ENCODE measurements at places on chromosomes 7 and 10.

DNA sequence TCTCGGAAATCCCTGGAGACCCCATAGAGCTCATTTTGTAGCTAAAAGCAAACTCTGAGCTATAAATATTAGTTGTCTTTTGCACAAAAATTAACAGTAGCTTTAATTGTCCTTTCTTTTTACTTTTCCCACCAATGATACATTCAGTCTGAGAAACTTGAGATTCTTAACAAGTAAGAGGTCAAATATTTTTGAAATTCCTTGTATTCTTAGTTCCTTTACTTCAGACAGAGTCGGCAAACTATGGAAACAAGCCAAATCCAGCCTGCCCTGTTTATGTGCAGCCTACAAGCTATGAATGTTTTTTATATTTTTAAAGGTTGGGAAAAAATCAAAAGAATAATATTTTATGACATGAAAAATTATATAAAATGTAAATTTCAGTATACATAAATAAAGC lies 146.6 kb downstream of the CTNNA3 start:
- DNase-seq = no peak

GRCh38 chr10:59799421-59799820 lies 46.2 kb upstream of the MRLN start:
- DNase-seq = no peak

DNA sequence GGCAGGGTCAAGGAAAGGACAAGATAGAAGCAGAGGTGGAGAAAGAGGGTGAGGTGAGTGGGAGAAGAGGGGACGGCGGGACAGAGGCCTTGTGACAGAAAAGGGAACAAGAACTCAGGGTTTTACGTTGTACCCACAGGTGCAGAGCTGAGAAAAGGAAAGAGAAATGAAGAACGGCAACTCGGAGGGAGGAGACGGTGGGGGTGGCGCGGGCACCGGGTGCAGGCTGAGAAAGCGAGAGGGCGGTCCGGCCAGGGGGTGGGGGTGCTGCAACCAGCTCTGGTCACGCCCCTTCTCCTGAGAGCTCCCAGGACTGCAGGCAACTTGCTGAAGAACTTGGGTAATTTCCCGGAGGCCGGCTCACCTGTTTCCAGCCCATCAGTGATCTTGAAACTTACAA lies 65.3 kb downstream of the CARD11 start:
- DNase-seq = no peak

DNA sequence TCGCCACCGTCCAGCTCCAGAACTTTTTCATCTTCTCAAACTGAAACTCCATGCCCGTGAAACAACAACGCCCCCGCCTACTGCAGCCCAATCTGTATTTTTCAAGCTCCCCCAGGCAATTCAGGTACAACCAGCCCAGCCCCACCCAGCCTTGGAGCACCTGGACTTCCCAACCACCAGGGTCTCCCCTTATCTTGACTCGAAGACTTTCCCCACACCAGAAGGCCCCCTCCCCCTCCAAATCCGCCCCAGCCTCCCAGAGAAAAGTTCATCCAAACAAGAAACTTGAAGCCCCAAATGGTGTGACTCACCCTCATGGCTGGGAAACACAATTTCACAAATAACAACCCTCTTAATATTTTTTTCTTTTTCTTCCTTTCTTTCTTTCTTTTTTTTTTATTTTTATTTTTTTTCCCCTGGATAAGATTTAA lies 10.6 kb downstream of the ZCCHC24 start:
- DNase-seq = peak; percentile 78

- peak; percentile 82 for DNase-seq
Observed at GRCh38 chr7:2687338-2687869, 598 bp upstream of the AMZ1 start.

GRCh38 chr7:36749282-36749960 lies 25.1 kb upstream of the AOAH start:
- no peak for DNase-seq

DNA sequence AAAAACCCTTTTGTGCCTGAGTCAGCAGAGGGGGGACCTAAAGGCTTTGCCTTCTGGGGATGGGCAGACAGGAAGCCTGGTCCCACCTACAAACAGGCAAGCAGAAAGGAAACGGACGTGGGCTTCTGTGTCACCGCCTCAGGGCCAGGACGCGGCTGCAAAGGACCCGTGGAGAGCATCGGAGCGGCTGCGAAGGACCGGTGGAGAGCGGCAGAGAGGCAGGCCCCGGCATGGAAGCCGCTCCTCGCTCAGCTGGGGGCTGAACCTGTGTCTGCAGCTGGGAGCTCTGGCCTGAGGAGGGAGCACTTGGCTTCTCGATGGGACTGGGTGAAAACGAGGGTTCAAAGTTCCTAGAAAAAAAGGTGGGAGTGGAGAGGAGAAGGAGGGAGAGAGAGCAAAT lies 125.4 kb upstream of the PPP2R2D start:
- no peak for DNase-seq

DNA sequence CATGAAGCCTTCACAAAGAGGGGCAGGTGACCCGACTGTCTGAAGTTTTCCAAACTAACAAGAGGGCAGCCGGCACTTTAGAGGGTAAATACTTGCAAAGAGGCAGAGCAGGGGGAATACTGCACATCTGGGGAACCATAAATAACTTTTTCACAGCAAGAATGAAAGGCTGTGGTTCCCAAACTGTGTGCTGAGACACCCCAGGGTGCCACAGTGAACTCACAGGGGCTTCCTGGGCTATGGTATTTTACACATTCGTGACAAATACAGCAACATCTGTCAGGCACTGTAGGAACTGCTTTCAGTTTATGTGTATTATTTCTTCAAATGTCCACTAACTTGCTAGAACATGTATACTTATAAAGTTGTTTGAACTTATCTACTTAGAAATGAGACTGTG lies 67.2 kb downstream of the TBXAS1 start:
- DNase-seq = no peak

- peak; percentile 18 for DNase-seq
Observed at GRCh38 chr10:4767033-4767814, 58.8 kb upstream of the AKR1E2 start.

DNA sequence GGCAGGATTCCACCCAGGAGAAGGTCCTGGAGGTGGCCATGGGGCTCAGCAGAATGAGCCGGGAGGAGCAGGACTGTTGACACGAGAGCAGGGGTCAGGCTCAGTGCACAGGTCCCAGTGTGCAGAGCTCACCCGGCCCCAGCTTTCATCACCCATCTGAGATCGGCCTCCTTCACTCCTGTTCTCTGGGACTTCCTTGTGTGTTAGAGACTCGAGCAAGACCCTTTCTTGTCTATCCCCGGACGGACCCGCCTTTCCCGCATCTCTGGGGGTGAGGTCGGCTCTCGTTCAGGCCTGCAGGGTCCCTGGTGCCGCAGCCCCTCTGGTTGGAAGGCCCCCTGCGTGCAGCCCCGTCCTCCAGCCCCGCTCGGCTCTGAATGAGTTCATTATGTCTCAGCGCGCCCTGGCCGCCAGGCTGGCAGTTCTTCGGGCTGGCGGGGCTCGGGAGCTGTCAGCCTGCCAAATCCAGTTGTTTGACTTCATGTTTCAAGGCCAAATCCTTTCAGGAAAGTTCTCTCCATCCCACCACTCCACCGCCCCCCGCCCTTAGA lies 127.9 kb downstream of the LHPP start:
- DNase-seq = no peak

DNA sequence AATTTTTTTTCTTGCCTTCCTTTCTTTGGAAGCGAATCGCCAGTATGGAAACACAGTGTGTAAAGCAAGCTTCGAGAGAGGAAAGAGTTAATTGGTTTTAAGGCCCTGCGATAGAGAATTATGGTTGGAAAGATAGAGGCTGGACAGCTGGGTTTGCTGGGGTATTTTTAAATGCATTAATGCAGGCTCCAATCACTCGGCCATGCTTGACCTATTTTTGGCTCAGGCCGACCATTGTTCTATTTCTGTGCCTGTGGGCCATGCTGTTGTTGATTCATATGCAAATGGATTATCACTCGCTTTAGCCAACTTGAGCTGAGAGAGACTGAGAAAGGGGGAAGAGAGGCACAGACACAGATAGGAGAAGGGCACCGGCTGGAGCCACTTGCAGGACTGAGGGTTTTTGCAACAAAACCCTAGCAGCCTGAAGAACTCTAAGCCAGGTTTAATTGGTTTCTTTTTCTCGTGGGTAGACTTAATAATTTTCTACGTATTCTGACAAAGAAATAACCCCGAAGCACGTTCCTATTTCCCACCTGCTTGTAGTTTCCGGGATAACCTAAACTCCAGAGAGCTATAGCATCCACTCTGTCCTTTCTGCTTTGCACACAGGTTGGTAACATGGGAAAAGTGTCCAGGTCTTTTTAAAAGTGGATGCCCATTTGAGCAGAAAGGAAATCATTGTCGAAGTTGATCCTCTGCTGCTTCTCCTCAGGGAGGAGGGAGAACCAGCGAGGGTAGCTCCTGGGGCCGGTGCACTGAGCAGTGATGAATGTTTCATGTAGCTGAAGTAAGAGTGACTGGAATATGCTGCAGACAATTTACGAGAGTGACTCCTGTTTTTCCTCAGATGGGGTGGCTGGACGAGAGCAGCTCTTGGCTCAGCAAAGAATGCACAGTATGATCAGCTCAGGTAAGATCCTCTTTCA lies at the start of gene HDAC9:
HDAC9 (plus strand) TSS at position 338 of the 929 bp plus-strand sequence; CDS start at position 892, 554 bp downstream.
- peak; percentile 27 for DNase-seq

- peak; percentile 18 for DNase-seq
Observed at GRCh38 chr10:111578076-111578475, 501.2 kb downstream of the ADRA2A start.

DNA sequence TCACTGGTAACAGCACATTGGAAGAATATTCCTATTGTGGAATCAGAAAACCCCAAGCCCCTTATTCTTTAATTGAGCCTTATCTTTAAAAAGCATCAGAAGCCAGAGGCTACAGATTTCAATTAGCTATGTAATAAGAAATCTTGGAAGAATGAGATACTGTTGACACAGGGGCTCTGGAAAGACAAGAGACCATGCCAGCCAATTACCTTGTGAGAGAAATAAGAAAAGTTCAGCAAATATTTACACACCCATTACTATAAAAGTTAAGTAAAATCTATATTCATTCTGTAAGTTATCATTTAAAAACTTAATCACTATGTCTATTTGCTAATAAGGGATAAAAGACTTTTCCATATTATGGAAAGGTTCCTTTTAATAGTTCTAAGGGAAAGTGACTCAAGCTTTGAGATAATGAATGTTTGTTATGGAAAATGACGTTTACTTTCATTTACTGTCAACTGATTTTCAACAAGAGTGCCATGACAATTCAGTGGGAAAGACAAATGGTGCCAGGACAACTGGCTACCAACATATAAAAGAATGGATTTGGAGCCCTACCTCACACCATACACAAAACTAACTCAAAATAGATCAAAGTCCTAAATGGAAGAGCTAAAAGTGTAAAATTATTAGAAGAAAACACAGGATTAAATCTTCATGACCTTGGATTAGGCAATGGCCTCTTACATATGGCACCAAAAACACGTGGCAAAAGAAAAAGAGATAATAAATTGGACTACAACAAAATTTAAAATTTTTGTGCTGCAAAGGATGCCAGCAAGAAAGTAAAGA lies 28.3 kb downstream of the ZFAND2A start:
- DNase-seq = no peak

- DNase-seq = no peak
Observed at GRCh38 chr7:125814100-125814499, 884.5 kb upstream of the POT1 start.

- DNase-seq = no peak
Observed at GRCh38 chr10:73791871-73792400, 6.5 kb downstream of the ZSWIM8 start.

- DNase-seq = no peak
Observed at GRCh38 chr7:48263311-48263650, 92.0 kb downstream of the ABCA13 start.

DNA sequence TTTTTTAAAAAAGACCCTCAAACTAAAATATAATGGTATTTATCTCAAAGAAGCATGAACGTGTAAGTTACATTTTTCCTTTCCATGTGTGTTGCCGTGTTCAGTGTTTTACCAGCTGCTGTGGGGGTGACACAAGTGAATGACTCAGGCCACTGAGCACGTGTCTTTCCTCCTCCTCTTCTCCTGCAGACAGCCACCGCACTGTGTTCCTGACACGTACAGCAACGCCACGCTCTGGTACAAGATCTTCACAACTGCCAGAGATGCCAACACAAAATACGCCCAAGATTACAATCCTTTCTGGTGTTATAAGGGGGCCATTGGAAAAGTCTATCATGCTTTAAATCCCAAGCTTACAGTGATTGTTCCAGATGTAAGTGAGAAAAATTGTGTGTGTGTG lies 29.7 kb downstream of the TMEM248 start:
- DNase-seq = no peak

- no peak for DNase-seq
Observed at GRCh38 chr7:99383791-99384370, 9.4 kb downstream of the ARPC1B start.

GRCh38 chr10:18860631-18861240 lies 187.9 kb upstream of the MALRD1 start:
- DNase-seq = no peak

DNA sequence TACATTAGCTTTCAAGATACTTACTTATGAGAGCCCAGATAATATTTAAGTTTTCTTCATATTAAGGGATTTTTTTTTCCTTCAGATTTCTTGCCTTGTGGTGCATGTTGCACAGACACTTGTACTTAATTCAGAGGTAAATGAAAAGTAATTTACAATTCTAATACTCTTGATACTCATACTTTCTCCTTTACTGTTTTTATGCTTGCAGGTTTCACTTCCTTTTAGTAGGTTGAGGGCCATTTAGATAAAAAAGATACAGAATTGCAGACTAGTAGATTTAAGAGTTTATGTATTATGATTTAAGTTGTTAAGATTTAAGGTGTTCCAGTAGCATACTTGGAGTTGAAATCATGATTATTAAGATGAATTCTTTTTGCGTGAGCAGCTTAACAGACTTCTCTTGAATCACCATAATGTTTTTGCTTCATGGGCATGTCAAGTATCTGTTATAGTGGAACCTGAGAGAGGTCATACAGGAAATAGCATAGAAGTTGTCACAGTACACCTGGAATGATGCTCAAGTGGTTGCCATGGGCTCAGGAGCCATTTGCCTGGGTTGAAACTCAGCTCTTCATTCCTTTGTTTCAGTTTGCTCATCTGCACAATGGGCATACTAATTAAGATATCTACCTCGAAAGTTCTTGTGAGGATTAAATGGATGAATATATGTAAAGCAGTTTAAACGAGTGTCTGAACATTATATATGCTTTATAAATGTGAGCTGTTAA lies 174.8 kb upstream of the PRPS1L1 start:
- DNase-seq = no peak

GRCh38 chr10:127417686-127418401 lies 131.3 kb upstream of the NPS start:
- DNase-seq = no peak

DNA sequence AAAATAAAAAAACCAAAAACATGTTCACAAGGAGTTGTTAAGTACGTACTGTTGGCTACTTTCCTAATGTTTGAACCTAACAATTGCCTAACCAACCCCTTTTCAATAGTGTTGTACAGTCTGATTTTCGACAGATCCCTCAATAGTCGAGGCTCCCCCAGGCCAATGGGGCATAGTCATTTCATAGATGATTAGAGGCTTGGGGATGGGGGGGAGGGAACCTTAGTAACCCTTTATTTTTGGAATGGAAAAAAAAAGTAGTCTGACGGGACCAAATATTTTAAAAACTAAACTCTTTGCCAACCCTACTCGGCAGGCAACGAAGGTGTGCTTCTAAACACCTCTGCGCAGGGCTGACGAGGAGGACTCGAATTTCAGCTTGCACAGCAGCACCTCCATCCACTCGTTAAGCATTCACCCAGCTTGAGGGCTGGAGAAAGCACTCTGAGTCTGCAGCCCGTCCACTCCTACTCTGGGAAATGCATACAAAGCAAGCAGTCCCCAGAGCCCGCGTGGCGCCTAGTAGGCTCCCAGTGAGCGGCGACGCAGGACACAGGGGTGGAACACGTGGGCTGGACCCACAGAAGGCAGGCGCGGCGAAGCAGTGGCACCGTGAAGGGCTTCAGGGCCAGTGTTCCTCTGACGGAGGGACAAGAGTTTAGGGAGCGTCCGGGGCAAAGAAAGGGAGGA lies 899 bp downstream of the PUS7 start:
- peak; percentile 13 for DNase-seq

All from GM03348 (cell line).